ENCODE measurements at places on chromosomes 11 and 22.

DNA sequence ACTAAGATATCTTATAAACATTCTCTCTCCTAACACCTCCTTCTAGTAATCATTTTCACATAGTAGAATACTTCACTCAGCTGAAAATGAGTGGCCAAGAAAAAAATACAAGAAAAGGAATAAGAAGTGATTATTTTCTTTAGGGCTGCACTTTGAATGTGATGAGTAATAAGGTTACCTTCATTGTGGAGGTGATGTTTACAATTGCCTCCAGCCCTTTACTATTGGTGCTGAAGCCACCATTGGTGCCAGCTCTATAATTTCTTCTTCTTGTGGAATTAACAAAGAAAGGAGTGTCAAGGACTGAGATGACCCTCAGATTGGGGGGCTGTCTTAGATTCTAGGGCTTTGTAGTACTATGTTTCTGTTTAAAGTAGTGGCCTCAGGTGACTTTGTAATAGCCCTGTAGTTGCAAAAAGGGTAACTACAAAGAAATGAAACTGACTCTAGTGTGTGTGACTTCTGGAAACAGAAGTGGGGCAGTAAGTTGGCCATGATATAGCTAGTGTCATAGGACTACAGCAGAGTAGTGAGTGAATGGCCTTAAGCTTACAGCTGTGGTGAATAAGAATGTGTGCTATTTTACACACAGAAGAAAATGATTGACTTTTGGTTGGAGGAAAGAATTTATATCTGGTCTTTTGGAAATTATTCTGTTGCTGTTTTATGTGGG lies 287.2 kb downstream of the TMEM135 start:
- no peak for DNase-seq

- no peak for DNase-seq
These were observed 76.7 kb upstream of the FAM181B start for GRCh38 chr11:82810326-82810725.

- no peak for DNase-seq
These were observed 3.0 kb downstream of the KIF18A start for GRCh38 chr11:28104984-28105383.

DNA sequence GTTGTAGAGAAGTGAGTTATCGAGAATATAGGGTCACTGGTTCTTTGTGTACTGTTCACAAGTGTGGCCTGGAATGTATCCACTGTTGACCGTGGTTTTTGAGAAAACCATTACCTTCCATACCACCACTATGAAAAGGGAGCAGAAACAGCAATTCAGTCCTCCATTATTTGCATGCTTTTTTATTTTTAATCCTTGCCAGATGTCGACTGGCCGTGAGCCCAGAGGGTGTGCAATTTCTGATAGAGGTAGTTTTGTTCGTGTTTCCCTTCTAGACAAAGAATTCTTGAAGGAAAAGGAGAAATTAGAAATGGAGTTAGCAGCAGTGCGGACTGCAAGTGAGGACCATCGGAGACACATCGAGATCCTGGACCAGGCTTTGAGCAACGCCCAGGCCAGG lies 81.7 kb downstream of the AMOTL1 start:
- no peak for DNase-seq

DNA sequence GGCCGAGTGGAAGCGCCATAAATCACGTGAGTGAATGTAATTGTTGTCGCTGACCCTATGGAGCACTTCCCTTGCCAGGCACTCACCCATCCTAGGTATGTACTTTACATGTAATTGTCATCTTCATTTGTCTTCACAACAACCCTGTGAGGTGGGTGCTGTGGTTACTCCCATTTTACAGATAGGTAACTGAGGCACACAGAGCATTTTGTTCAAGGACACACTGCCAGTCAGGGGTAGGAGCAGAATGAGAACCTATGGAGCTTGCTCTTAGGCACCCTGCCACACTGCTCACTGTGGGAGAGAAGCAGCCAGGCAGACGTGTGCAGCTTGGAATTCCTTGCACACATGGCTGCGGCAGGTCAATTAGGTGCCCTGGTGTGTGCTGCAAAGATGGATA lies 785 bp upstream of the EFCAB6 start:
- no peak for DNase-seq

GRCh38 chr11:57904376-57904775 lies 119.3 kb upstream of the OR9Q1 start:
- no peak for DNase-seq

- peak; percentile 65 for DNase-seq
These were observed 4.9 kb upstream of the CELSR1 start for GRCh38 chr22:46542011-46542985.

DNA sequence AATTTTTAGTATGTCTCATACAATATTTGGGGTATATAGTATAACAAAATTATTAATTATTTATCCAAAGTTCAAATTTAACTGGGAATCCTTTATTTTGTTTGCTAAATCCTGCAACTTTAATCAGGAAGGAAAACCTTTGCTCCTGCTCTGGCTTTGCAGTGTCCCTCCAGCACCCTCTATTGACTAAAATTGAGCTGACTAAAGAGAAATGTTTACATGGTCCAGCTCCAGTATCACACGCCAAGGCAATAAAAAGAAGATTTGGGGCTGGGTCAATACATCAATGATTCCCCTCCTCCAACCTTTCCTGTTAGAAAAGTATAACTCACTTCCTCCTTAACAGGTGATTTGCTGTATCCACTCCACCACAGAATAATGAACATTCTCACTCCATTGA lies 153.0 kb upstream of the LRRC4C start:
- no peak for DNase-seq

GRCh38 chr11:95134491-95134890 lies 44.8 kb downstream of the ENDOD1 start:
- no peak for DNase-seq

DNA sequence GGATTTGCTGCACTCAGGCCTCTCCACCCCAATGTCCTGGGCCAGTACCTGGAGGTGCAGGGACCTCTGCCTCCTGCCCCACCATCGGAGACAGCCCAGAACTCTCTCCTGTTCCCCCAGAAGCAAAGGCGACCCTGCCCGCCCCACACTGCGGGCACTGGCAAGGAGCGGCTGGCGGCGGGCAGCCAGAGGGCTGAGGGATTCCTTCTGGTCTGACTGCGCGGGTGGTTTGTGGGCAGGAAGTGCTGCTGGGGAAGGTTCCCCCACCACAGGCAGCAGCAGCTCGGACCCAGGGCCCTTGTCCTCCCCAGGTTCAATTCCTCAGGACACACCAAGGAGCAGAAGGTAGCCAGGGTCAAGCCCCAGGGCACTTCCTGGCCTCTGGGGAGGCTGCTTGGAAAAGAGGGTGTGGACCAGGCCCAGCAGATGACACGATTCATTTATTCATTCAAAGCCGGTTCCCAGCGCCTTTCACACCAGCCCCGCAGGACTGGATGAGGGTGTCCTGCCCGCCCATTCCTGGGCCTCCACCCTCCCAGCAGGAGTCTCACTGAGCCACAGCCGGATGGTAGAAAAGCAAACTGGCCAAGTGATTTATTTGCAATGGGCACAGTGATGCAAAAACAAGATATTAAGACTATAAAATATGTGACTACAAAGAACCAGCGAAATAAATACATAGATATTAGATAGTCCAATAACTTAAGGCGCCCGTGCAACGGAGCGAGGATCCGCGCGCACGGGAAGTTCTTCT lies 1.2 kb downstream of the PHLDA2 start:
- DNase-seq: no peak

GRCh38 chr11:9528573-9529333 lies 44.7 kb upstream of the WEE1 start:
- DNase-seq: no peak

Data from stimulated activated CD4-positive, alpha-beta T cell treated with anti-CD3 and anti-CD28 coated beads, Interleukin-4, amount 100 ng/mL, for 48 hours (primary cell).